ENCODE measurements at places on chromosomes 2 and 18.
A peak's percentile ranks its signal among the peaks of the same experiment; 100 is the strongest.

DNA sequence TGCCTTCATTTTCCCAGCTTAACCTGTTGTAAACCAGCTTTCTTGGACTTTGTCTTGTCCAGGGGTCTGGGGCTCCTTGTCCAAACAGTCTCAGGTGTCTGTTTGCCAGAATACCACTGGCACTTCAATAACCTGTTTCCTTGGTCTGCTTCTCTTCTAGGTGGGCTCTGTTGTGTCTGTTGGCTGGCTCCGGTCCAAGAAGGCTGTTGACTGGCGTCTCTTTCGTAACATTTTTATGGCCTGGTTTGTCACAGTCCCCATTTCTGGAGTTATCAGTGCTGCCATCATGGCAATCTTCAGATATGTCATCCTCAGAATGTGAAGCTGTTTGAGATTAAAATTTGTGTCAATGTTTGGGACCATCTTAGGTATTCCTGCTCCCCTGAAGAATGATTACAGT is 17.0 kb downstream of the SLC20A1 start:
- DNase-seq, result no peak

DNA sequence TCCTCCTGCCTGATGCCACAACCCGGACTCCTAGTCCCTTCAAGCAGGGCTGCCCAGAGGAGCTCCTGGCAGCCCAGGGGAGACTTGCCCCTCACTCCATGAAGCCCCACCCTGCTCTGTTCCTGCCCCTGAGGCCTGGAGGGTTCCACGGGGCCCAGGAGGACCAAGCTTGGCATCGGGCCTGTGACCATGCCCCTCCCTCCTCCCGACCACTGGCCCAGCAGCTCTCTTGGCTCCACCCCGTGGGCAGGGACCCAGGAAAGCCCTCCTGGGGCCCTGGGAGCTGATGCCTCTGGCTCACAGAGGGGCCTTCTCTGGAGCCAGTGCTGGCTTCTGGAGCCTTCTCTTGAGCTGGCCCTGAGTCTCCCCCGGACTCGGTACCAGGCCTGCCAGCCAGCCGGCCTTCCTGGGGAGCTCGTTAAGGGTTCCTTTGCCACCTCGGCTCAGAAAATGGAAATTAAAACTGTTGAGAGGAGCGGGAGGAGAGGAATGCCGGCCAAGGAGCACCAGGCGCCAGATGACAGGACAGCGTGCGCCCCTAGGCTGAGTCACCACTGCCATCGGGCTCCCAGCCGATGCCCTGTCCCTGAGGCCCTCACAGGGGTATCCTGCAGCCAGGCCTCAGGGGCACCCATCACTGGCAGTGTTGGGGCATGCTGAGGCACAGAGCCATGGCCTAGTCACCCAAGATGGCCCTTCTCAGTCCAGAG is 40.6 kb upstream of the SNED1 start:
- DNase-seq, result peak; percentile 8

DNA sequence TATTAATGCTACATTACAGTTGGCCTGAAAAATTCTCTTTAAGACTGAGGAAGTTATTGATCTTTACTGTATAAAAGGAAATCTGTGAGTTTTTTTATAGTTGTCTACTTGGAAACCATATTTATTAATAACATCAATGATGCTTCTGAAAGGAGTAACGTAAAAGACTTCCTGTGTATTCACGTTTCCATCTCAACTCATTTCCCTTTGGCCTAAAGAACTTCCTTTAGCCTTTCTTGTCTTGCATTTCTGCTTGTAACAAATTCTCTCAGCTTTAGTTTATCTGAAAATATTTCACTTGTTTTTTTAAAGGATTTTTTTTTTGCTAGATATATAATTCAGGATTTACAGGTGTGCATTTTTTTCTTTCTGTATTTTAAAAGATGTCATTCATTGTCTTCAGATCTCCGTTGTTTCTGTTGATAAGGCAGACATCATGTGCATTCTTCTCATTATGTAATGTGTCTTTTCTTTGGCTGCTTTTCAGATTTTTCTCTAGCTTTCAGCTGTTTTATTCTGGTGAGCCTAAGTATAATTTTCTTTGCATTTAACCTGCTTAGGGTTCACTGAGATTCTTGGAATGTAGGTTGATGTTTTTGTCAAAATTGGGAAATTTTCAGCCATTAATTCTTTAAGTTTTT is 159.0 kb upstream of the DAPL1 start:
- DNase-seq, result no peak

- DNase-seq, result no peak
These were observed 1.5 kb downstream of the NFE2L2 start for GRCh38 chr2:177262958-177263450.

- no peak for DNase-seq
These were observed 98.5 kb upstream of the NOSTRIN start for GRCh38 chr2:168703926-168704325.

GRCh38 chr18:48066225-48066652 is 135.8 kb upstream of the SMAD2 start:
- DNase-seq, result no peak

DNA sequence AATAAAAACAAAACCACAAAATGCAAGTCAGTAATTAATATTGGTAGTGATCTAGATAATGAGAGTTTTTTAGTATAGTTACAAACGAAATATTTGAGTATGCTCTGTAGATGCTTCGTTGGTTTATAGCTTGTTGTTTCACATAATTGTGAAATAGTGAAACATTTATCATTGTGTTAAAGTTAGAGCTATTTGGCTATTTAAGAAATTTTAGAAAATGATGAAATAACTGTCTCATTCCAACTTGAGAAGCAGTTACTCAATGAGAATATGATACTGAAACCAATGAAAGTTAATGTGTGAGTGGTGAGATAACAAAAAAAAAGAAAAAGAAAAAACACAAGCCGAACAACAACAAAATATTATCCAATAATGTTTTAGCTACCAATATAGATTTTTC is 475.6 kb upstream of the ZEB2 start:
- no peak for DNase-seq

All from progenitor cell of endocrine pancreas (in vitro differentiated cells).